ENCODE measurements at places on chromosomes 12 and 14.
A peak's percentile ranks its signal among the peaks of the same experiment; 100 is the strongest.

- DNase-seq, result no peak
These were observed 329.5 kb downstream of the RPL10L start for GRCh38 chr14:46322076-46322475.

DNA sequence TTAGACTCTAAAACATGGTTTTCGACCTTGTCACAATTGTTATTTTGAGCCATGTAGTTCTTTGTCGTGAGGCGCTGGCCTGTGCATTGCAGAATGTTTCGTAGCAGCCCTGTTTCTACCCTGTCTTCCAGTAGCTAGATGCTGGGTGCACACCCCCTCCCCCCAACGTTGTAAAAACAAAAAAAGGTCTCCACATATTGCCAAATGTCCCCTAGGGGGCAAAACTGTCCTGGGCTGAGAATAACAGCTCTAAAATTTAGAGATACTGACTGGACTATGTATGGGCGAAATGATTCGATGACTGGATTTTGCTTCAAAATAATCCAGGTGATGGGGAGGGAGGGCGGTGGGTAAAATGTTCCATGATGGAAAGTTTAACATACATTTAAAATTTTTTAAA lies 126.1 kb upstream of the FUT8 start:
- no peak for DNase-seq

DNA sequence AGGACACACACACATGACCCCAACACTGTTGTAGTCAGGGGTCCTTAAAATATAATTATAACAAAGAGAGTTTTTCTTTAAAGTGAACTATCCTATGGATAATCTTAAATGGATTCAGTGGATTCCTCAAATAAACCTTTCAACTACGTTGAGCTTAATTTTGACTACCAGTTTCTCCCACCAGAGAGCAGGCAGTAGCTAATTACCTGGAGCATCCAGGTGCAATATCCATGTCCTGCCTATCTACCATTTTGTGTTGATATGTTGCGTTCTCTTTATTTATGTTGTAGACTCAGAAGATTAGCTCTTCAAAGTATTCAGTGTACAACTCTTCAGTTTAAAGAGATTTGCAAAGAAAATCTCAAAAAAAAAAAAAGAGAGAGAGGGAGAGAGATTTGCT lies 127.2 kb upstream of the GZMB start:
- no peak for DNase-seq

DNA sequence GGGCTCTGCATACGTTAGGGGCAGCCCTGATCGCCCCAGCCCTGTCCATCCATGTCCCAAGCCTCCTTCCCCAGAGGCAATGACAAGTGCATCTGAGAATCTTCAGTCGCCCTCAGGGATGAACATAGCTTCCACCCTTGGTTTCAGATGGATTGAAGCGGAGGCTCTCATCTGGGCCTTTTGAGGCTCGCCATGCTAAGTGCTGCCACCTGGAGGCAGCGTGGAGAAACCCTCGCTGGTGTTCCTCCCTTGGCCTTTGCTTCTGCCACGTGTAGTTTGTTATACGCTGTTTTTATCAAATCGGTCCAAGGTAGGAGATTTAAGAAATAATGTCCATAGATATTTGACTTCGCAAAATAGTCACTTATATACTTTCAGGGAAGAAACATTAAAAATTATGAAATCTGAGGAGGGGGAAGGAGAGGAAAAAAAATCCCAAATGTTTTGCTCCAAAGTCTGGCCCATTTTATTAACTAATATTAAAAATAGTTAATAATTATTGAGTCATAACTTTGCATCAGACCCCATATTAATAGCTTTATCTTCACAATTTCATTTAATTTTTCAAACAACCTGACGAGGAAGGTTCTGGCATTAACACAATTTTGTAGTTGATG lies 28.8 kb upstream of the LRRC10 start:
- peak; percentile 24 for DNase-seq

- no peak for DNase-seq
These were observed 297.0 kb downstream of the SSPN start for GRCh38 chr12:26492406-26492805.

DNA sequence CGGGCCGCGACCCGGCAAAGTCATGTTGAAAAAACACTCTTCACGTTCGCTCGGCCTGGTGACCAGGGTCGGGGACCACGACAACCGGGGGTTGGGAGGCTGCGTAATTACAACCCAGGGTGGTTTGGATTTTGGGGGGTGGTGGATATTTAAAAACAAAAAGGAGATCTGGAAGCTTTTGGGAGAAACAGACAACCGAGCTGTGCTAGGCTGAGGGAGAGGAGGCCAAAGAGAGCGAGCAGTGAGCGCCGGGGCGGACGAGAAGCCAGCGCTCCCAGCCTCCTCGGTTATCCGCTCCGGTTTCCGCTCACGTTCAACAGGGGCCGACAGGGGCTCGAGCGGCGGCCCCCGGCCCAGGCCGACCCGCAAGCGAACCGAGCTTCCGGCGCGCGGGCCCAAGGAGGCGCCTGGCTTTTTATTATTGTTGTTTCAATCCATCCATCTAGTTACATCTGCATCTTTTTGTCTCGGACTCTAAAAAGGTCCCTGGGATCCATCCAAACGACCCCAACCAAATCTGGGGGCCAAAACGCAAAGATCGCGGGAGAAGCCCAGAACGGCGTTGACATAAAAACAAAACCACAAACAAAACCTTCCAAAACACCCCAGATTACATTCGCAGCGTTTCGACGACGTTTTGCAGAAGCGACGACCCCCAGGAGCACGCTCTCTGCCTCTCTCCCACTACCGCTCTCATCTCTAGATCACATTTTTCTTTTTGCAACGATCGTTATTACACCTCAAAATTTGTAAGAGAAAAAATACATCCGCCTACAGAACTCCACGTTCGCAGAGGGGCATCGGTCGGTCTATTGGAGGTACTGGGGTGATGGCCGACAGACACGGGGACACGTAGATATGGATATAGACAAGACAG lies 771 bp downstream of the OTX2 start:
- no peak for DNase-seq

- no peak for DNase-seq
These were observed 16.5 kb downstream of the EID3 start for GRCh38 chr12:104319918-104320626.

- DNase-seq, result no peak
These were observed 64.9 kb upstream of the GALNT9 start for GRCh38 chr12:132393991-132394949.

DNA sequence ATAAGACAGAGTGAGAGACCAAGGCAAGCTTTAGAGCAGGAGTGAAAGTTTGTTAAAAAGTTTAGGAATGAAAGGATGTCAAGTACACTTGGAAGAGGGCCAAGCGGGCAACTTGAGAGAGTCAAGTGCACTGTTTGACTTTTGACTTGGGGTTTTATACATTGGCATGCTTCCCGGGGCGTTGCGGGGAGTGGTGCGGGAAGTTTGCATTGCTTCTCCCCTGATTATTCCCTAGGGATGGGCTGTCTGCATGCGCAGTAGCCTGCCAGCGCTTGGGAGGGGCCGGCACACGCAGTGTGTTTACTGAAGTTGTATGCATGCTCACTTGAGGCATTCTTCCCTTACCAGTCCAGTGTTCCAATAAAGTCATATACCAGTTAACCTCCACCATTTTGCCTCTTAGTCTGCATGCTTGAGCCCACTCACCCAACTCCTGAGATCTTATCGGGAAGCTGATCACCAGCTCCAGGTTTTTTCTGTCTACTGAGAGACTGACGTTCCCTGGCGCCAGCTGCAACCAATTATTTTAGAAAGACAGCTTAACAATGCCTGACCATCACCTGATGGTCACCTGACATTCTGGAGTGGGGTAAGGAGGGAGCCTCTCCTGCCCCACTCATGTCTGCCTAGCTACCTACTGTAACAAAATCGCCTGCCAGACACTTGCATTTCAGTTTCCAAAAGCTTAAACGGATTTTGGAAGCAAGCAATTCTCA lies 53.2 kb downstream of the DACT1 start:
- no peak for DNase-seq

GRCh38 chr12:14836336-14837210 lies 6.8 kb downstream of the ART4 start:
- no peak for DNase-seq

DNA sequence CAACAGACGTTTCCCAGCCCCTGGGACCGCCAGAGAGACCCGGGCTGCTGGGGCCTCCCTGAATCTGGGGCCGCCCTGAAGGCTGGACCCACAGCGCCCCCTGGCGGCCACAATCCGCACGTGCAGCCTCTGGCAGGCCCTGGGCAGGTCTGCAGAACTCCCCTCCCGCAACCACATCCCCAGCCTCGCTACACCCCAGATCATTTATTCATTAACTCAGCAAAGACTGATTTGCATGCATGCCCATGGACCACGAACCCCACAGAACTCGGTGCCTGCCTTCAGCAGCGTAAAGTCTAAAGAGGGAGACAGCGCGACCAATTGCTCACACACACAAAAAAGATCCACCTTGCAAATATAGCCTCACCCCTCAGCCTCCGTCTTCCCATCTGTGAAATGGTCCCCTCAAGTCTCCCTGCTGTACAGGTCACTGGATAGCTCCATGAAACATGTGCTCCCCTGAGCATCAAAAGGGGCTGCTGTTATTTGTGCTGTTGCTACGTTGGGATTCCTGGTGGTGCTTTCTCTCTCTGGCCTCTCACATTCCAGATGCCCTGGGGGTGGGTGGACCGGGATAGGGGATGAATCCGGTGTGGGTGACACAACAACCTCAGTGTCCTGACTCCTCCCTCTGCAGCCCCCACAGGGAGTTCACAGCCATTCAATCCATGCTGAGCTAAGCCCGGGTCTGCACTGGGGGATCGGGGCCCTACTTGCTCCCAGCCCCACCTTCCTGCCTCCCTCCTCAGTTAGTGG lies 96.4 kb downstream of the SCARB1 start:
- peak; percentile 77 for DNase-seq
